NCI-H1417 treated with DMSO at 0.1 percent for 48 hours (cell line): ENCODE measurements at places on chromosomes 5 and 9.

- DNase-seq, result no peak
Measured at GRCh38 chr5:138520971-138521370, 22.1 kb downstream of the ETF1 start.

DNA sequence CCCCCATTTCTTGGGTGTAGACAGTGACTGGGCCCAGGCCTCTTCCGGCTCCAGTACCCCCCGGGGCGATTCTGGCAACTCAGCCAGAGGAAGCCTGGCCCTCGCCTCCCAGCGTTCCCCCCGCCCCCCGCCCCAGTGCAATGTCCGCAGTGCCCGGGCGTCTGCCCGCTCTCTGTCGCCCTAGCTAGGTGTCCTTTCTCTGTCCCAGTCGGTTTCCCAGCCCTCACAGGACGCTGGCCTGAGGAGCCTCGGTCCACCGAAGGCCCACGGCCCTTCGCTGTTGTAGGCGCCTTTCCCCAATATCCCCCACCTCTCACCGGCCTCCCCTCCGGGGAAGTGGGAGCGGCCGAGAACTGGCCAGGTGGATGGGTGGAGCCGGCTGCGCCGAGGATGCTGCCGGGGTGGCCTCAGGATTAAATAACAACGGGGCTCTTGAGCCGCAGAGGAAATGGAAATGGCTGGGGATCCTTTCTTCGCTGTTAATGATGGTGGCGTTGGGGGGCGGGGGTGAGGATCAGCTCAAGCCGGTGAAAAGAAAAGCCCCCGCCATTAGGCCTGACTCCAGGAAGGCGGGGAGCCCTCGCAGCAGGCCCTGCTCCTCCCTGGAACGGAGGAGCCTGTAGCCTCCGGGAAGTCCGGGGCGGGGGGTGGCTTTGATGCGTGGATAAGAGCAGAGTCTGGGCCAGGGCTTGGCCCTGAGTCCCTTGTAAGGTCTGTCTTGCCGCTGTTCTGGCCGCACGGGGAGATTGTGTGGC is 1.1 kb upstream of the SPRY4 start:
- no peak for DNase-seq

- peak; percentile 53 for DNase-seq
Measured at GRCh38 chr5:141192110-141192725, at the start of gene PCDHB10. PCDHB10 (plus strand) TSS chr5:141192353; CDS start chr5:141192553, 200 bp downstream.

- DNase-seq, result peak; percentile 21
Measured at GRCh38 chr9:69549310-69550202, 122.6 kb downstream of the APBA1 start.

DNA sequence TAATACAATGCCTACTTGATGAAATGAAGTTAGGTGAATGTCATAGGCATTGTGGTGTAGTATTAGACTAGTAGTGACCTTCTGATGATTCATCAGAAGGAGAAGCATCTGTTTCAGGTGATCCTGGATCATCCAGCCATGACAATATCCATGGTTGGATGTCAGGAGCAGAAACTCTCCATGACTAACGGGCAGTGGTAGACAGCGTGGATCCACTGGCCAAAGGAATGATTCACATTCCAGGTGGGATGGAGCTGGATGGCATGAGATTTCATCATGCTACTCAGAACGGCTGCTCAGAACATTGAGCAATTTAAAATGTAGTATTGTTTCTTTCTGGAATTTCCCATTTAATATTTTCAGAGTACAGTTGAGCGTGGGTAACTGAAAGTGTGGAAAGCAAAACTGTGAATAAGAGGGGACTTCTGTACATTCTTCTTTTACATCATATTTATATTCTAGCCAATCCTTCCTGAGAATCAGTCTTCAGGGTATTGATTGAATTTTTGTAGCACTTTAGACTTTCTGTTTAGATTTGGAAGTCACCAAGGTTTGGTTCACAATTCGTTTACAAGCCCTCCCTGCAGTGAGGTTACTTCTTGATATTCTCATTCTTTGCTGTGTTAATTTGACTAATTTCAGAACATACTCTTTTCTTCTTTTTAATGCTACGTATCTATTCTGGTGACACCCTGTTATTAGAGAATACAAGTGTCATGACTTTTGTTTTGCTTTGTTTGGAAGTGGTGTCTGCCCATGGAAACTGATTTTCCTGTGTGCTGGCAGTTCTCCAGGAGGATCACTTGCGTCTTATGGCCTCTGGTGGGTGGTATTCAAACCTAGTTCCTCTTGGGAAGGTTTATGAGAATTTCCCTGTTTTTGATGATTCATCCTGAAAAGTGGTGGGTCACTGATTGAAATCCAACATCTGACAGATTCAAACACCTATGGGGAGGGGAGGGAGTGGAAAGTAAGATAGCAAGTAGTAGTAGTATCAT is 12.2 kb upstream of the CLINT1 start:
- no peak for DNase-seq

- no peak for DNase-seq
Measured at GRCh38 chr5:164052536-164053093, 547.2 kb downstream of the MAT2B start.

DNA sequence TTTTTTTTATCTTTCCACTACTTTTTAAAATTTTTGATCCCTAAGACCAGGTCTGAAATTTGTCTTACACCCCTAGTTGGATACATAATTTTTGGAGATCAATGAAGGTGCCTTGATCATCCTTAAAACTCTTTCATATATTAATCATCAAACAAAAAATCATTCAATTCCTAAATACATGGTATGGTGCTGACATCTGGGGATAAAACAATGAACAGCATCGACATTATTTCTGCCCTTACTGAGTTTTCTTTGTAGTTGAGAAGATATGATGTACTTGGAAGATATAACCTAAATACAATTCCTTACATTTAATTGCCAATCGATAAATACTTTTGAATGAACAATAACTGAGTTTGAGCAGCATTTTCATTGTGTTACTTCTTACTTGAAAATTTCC is 18.3 kb downstream of the SPINK9 start:
- no peak for DNase-seq

DNA sequence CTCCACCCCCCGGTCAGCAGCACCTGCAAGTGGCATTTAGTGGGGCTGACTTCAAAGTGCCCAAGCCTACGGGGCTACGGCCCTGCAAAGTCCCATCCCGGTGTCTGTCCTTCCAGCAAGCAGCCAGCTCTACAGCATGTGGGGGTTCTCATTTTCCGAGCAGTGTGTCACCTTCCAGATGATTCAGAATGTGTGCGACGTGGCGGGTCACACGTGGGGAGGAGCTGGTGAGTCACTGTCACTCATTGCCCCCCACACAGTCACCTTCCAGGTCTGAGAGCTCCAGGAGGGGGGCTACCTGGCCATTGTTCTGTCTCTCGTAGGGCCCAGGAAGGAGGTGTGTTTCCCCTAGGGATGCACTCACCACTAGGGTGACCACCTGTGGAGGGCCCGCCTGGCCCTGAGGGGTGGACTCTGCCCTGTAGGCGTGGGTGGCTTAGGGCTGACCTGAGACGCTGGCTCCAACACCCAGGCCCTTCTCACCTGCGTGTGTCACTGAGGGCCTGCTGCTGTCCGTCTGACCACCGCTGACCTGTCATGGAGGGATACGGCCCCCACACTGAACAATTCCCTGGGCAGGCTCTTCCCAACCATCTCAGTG is 70.2 kb downstream of the SEMA4D start:
- no peak for DNase-seq

DNA sequence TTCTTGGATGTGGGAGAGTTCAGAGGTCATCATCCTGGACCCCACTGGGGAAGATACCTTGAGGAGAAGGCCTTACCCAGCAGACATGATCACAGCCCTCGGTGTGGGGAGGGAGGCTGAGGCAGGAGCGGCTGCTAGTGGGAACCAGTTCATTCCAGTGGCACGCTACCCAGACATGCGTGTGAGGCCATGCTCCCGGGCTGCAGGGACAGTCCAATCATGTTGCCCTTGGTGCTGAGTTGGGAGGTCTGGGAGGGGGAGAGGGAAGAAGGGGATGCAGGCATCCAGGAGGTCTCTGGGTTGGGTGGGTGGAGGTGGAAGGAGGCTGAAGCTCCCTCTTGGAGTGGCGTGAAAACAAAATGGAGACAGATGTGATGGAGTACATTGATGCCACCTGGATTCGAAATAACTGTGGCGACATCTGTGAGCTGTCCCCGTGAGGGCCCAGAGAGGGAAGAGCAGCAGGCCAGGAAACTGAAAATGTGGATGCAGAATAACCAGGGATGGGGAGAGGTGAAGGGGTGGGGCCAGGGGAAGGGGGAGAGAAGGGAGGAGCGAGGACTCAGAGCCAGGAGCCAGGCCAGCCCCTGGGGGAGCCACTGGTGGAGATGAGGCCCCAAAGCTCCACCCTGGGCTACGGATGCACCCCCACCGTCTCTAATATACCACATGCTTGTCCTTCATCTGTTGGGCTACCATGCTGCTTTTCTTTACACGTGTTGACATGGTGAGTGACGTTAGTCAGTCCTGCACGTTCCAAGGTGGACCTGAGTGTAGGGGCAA is 16.2 kb downstream of the NDUFS6 start:
- DNase-seq, result no peak

DNA sequence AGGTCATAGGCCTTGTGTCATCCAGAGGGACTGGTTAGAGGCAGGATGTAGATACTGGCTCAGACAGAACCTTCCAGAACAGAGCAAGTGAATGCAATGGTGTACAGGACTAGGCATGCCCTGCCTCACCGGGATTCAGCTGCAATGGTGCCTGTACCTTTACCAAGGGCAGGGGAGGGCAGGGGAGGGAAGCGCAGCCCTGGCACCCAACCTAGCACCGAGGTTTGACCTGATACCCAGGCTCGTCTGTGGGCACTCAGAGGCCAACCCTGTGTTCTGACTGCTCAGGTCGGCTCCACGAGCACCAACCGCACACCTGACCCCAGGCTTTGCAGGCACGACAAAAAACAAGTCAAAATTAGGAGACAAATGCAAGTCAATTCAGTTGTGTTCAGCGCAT is 47.3 kb upstream of the GFPT2 start:
- no peak for DNase-seq

- no peak for DNase-seq
Measured at GRCh38 chr9:69044240-69045219, 9.0 kb downstream of the FXN start.

- DNase-seq, result no peak
Measured at GRCh38 chr5:142837081-142837725, 67.0 kb downstream of the ARHGAP26 start.

DNA sequence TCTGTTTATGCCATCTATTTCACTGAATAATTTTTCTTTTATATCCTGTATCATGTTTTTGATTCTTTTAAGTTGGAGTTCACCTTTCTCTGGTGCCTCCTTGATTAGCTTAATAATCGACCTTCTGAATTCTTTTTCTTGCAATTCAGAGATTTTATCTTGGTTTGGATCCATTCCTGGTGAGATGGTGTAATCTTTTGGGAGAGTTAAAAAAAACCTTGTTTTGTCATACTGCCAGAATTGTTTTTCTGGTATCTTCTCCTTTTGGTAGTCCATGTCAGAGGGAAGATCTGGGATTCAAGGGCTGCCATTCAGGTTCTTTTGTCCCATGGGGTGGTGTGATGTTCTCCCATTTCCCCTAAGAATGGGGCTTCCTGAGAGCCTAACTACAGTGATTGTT is 800.8 kb upstream of the TYRP1 start:
- no peak for DNase-seq

DNA sequence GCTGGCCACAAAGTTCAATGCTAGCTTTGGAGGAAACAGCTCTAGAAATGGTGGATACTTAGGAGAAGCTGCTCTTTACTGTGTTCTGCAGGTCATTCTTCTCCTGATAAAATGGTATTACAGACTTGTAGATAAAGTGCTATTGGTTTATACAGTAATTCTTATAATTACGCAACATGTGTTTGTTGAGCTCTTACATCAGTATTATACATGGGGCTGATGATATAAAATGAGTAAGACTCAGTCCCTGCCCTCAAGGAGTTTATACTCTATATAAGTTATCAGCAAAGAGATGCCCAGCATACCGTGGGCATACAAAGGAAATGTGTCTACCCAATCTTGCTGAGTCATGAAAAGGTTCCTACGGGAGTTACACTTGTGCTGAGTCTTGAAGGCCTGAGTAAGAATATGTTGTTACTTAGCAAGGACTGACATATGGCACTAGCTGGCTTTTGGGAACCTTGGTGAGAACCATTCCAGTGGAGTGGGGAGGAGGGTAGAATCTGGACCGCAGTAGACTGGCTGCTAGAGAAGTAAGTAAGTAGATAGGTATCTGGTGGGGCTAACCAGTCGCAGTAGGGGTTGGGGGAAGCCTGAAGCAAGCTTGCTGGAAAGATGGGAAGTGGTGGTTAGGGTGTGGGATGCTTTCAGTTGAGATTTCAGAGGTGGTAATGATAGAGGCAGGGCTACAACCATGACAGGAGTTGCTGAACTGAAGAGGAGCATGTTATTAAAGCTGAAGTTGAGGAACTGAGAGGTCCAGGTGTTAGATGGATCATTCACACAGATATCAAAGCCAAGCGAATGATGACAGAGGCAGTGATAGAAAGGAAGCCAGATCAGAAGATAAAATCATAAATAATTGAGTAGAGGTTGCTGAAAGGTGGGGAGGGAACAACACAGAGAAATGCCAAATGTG is 11.1 kb upstream of the TTC23L start:
- no peak for DNase-seq

DNA sequence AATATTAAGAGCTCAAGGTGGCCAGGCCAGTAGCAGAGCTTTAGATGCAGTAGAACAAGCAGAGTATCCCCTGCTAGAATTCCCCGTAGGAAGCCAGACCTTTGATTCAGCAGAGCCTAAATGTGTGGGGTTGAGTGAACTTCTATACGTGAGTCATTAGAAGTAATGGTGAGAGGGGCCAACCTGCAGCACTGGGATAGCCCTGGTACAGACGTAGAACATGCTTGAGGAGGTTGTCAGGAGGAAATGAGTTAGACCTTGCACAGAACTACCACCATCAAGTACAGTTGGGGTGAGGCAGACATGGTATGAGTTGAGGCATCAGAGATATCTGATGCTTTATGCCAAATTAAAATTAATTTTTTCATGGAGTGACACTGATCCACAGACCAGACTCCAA is 42.0 kb downstream of the PDCD1LG2 start:
- DNase-seq, result no peak

GRCh38 chr9:27990524-27990923 is 417.2 kb upstream of the C9orf72 start:
- DNase-seq, result no peak

DNA sequence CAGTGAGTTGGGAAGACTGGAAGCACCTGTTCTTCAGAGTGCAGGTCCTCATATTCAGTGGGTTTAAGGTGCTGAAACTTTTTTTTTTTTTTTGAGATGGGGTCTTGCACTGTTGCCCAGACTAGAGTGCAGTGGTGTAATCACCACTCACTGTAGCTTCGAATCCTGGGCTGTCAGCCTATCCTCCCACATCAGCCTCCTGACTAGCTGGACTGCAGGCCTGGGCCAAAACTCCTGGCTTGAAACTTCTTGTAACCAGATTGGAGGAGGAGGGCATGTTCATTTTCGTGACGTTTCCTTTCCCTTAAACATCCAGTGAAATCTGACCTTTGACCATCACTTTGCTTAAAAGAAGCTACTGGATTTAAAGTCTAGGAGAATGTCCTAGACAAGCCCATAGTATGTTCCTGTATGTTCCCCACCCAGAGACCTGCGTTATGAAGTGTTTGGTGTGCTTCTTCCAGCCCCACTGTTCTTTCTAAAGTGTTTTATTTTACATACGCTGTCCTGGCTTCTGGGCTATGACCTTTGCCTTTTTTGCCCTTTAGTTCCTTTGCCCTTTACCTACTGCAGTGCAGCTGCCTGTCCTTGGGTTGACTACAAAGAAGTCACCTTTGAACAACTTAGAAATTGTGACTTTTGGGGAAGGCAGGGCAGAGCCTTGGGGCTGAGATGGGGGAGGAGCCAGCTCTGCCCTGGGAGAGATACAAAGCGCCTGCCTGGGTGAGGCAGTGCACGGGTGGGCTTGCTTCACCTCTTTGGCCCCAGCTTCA is 18.4 kb downstream of the TENT4A start:
- no peak for DNase-seq
